NCI-H1105 treated with DMSO at 0.1 percent for 48 hours (cell line): ENCODE measurements at places on chromosomes 2 and 18.

DNA sequence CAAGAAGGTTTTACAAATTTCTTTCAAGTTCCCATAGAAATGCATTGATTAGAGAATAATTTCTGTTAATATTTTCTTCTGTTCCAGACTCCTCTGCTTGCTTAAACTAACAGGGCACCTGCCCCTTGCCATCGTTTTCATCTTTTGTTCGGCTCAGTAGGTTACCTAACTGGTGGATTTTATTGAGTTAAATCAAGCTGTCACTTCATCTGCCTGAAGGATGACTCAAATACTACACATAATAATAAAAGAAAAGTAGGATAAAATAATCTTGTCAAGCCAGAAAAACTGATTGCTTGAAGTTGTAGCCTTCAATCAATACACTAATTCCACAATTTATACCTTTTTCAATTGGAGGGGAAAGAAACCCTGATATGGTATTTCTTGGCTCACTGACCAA, 234.0 kb downstream of the NR4A2 start:
- DNase-seq, result no peak

DNA sequence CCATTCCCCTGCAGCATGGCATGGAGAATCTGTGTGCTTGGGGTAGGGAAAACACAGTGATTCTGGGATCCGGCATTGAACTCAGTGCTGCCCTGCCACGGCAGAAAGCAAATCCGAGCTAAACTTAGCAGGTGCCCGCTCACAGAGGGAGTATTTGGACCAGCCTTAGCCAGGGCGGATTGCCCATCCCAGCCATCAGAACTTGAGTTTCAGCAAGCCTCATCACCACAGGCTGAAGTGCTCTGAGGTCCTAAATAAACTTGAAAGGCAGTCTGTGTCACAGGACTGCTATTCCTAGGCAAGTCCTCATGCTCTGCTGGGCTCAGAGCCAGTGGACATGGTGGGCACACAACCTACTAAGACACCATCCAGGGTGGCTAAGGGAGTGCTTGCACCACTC, 86.2 kb upstream of the YPEL5 start:
- DNase-seq, result no peak

- no peak for DNase-seq
Observed at GRCh38 chr2:217114117-217114516, 254.3 kb upstream of the TNP1 start.

- DNase-seq, result no peak
Observed at GRCh38 chr18:5455674-5456073, 88.1 kb downstream of the EPB41L3 start.

- DNase-seq, result no peak
Observed at GRCh38 chr2:241228081-241228859, 39.8 kb downstream of the ANO7 start.

- DNase-seq, result no peak
Observed at GRCh38 chr2:96353606-96354101, 18.1 kb downstream of the NCAPH start.
